Cardiac fibroblast (primary cell): ENCODE measurements at places on chromosomes 11 and 22.

GRCh38 chr11:62025487-62026105 is 58.2 kb upstream of the FTH1 start:
- peak; percentile 99 for DNase-seq

GRCh38 chr11:76837696-76838677 is 22.7 kb upstream of the ACER3 start:
- DNase-seq: no peak

DNA sequence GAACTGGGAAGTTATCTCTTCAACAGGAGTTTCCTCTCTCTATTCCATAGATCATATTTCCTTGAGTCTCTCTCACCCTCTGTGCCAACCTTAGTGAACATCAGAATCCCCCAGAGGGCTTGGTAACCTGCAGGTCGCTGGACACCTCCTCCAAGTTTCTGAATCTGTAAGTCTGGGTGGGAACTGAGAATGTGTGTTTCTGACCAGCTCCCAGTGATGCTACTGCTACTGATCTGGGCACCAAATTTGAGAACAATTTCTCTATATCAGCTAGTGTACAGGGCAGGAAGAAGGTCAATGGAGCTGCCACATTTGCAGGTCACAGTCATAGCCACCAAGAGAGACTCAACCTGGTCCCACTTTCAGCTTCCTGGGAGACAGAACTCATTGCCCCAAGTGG is 62.9 kb downstream of the RCN1 start:
- no peak for DNase-seq

DNA sequence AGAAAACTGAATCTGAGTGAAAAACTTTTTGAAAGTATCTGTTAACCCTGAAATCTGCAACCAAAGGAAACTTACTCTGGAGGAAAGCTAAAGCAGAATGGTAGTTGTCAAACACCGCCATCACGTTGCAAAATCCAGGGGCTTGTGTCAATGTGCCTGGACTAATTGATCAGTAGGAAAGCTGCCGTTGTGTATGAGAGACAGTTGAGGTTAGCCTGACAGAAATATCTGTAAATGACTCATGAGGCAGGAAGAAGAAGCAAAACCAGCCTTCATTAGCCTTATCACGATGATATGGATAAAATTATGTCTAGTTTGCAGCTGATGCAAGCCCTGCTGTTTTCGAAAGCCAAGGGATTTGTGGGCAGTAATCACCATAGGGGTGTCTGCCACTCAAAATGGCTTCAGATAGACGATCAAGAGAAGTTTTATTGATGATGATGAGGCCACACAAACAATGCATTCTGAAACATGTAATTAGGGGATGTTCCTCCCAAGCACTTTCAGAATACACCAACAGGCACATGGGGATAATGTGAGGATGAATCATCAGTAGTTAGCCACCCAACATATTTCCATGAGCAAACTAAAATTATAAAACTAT is 8.9 kb downstream of the SCGB1A1 start:
- DNase-seq: no peak

- no peak for DNase-seq
Observed at GRCh38 chr11:47376107-47376524, 2.2 kb downstream of the SPI1 start.

- DNase-seq: no peak
Observed at GRCh38 chr11:1643146-1643690, 13.6 kb downstream of the KRTAP5-5 start.

DNA sequence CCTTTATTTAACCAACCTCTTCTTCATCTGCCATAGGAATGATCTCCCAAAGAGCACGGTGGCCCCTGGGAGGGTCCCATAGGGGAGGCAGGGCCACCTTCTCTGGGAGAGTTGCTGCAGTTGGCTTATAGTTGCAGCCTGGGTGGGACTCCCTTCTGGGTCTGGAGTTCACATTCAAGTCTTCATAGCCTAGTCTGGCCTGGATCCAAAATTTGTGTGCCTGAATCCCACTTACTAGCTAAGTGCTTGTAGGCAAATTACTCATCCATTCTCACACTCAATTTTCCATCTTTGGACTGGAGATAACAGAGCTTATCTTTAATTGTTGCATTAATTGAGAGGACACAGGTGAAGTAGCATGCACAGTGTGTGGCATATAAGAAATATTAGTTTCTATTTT is 163.6 kb downstream of the GRIK4 start:
- DNase-seq: no peak

- no peak for DNase-seq
Observed at GRCh38 chr11:131624531-131624930, 254.1 kb downstream of the NTM start.

GRCh38 chr11:74371269-74372052 is 26.8 kb downstream of the PGM2L1 start:
- DNase-seq: peak; percentile 65

GRCh38 chr22:21996175-21996720 is 13.7 kb upstream of the TOP3B start:
- no peak for DNase-seq

- DNase-seq: no peak
Observed at GRCh38 chr11:12482839-12483238, 105.5 kb downstream of the PARVA start.

- peak; percentile 83 for DNase-seq
Observed at GRCh38 chr22:39253435-39254070, 8.8 kb upstream of the PDGFB start.

GRCh38 chr22:27620367-27621154 is 181.0 kb downstream of the MN1 start:
- no peak for DNase-seq

GRCh38 chr11:103433386-103434072 is 324.3 kb downstream of the DYNC2H1 start:
- DNase-seq: peak; percentile 43

GRCh38 chr11:34425867-34426266 is 12.9 kb upstream of the CAT start:
- peak; percentile 11 for DNase-seq

- DNase-seq: no peak
Observed at GRCh38 chr22:49208768-49209252, 618.9 kb downstream of the BRD1 start.

- no peak for DNase-seq
Observed at GRCh38 chr22:50693462-50693861, 20.8 kb downstream of the SHANK3 start.

DNA sequence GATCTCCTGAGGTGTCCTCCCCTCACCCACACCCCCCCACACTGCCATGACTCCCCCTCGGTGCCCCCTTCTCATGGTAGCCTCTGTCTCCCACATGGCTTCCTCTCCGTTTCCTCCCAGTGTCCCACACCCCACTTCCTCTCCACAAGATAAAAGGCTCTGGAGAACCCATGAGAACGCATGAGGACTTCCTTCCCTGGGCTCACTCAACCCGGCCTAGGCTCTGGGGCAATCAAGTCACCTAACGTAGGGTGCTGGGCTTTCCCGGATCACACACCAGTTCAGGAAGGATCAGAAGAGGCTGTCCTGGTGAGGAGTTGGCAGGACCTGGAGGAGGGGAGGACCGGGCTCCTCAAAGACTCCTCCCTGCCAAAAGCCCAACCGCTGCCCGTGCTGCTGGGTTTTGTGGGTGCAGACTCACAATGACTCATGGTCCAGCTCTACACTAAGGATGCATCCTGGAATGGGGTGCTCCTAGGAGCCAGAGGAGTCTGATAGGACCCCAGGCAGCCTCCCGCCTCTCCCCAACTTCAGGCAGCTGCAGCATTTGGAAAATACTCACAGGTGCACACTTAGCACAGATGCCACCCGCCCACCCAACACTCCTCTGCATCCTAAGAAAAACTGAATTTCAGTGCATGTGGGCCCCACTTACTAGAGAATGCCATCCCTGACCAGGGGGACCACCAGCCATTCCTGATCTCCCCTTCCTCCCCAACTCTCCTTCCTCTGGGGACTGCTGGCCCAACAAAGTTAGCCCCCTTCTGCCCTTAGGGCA is 21.0 kb downstream of the SLC22A12 start:
- no peak for DNase-seq

- peak; percentile 54 for DNase-seq
Observed at GRCh38 chr11:64713016-64713707, 9.8 kb downstream of the NRXN2 start.

DNA sequence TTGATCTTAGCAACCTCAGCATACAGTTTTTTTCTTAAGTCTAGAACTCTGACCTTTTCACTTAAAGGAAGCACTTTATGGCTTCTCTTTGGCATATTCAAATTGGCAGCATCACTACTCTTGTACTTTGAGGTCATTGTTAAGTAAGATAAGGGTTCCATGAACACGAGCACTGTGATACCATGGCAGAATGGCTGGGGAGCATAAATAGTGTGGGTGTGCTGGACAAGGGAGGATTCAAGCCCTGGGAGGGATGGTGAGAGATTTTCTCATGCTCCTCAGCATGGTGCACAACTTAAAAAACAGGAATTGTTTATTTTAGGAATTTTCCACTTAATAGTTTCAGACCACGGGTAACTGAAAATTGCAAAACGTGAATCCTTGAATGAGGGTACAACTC is 111.4 kb downstream of the ATXN10 start:
- no peak for DNase-seq

DNA sequence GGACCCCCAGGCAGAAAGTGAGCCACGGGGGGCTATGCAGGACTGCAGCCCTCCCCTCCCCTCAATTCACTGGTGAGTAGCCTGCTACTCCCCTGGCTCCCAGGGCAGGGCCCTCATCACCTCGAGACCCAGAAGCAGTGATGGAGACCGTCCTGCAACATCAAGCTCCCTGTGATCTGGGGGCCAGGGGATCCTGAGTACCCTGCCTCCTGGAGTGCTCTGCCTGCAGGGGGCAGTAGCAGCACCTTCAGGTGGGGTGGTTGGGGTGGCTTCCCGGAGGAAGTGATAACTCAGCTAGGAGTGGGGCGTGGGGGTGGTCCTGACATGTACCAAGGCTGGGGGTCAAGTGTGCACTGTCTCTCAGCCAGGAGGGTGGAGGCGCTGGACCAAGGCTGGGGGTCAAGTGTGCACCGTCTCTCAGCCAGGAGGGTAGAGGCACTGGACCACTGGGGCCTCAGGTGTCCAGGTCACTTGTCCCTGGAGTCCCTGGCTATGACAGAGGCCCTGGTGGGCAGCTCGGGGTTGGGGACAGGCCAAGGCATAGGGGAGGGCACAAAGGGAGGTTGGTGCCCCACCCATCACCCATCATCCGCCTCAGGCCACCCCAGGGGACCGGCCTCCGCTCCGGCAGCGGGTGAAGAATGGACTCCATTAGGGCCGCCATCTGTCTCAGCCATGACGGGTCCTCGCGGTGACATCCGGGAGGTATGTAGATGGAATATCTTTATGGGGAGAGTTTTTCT is 9.4 kb downstream of the RTN4R start:
- no peak for DNase-seq

DNA sequence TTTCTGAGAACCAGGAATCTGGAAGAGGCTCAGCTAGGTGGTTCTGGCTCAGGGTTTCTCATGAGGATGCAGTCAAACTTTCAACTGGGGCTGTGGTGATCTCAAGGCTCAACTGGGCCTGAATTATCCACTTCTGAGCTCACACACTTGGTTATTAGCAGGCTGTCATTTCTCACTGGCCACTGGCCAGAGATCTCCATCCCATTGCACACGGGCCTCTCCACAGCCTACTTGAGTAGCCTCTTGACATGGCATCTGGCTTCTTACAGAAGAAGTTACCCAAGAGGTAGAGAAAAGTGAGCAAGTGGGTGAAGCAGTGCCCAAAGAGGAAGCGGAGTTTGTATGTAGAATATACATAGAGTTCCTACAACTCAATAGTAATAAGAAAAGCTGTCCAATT is 16.0 kb downstream of the CALCA start:
- DNase-seq: no peak

- DNase-seq: no peak
Observed at GRCh38 chr11:126444072-126444471, 88.6 kb downstream of the ST3GAL4 start.

DNA sequence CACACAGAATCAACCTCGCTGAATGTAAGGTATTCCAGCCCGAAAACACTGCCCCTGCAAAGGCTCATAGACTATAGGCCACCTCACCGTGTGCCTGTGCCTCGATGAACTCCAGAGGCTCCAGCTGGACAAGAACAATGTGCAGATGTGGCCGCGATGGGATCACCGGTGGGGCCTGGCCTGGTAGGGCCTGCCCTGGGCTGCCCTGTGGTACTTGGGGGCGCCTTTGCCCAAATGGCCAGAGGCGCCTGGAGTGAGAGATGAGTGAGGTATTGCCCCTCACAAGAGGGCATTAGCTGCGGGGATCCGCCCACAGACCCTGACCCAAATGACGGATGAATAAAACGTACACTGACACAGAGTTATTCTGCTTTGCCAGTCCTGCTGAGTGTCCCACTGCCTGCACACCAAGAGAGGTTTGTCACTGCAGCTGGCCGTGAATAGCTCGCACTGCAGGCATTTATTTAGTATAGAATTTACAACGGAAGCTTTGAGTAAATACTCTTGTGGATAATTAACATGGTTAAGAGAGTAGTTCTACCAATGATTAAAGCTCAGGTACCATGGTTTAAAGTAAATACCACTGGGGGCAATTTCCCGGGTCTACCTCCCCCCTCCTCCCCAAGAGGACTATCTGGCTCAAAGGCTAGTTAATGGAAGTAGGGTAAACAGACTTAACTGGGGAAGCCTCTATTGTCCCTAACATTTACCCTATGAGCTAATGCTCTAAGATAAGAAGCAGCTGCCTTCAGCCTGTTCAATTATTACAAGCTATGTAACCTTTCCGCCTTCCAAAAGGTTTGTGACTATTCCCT is 101.1 kb upstream of the IGLL5 start:
- no peak for DNase-seq

- no peak for DNase-seq
Observed at GRCh38 chr22:44026066-44026629, 2.0 kb downstream of the PARVB start.

GRCh38 chr11:116460156-116460920 is 312.4 kb downstream of the BUD13 start:
- no peak for DNase-seq

DNA sequence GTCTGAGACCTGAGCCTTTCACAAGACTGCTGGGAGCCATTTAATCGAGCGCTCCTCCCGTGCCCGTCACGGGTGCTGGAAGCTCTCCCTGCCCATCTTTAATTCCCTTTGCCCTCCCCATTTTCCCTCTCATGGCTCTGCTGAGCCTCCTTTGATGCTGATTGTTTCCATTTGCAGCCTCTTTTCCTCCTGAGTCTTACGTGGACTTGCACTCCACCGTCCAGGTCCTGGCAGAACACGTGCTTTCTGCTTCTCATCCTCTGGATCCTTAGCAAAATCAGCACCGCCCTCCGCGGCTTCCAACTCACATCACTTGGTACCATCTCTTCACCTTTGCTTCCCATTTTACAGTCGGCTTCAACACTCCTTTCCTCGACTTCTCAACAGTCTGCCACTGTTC is 7.3 kb downstream of the IFT27 start:
- no peak for DNase-seq
